ENCODE measurements at places on chromosomes 5 and 9. TPM values are rescaled to one million over a fixed set of nuclear protein-coding genes. Genes with fewer than 3 reads are reported as not detected.

The UGT3A2 gene
- total RNA-seq = not detected

The PCA3 gene
- total RNA-seq = 0.59 TPM

The PTGES gene
- total RNA-seq = 0.76 TPM

The LCN2 gene
- total RNA-seq = not detected

The PDE6A gene
- total RNA-seq = 0.47 TPM

The PCAT7 gene
- total RNA-seq = not detected

The TXNDC15 gene
- total RNA-seq = 61.2 TPM

- no peak for DNase-seq
These were observed 175.5 kb upstream of the KLF4 start for GRCh38 chr9:107665057-107665456.

DNA sequence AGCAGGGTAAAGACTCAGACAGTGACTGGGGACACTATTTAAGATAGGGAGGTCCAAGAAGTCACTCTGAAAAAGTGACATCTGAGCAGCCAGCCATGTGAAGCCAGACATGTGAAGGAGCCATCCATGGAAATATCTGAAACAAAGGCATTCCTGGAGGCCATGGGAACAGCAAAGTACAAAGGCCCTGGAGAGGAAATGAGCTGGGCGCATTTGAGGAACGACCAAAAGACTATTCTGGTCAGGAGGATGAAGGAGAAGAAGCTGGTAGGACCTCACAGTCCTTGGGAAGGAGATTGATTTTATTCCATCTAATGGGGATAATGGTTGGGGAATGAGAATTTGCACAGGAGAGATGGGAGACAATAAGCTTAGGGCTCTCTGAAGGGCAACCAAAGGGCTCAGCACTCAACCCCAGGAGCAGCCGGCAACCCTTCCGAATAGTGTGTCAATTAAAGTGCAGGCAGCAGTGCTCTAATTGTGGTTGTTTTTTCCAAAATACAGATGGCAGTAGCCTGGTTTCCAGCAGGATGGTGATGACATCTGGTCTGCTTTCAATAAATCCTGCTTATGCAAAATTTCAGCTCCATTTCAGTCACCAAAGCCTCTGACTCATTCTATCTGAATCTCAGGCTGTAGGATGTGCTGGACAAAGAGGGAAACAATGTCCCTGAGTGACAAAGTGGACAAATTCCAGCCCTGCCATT, 26.7 kb downstream of the FOXI1 start:
- DNase-seq = no peak

- no peak for DNase-seq
These were observed 136.9 kb upstream of the RFX3 start for GRCh38 chr9:3662671-3663070.

DNA sequence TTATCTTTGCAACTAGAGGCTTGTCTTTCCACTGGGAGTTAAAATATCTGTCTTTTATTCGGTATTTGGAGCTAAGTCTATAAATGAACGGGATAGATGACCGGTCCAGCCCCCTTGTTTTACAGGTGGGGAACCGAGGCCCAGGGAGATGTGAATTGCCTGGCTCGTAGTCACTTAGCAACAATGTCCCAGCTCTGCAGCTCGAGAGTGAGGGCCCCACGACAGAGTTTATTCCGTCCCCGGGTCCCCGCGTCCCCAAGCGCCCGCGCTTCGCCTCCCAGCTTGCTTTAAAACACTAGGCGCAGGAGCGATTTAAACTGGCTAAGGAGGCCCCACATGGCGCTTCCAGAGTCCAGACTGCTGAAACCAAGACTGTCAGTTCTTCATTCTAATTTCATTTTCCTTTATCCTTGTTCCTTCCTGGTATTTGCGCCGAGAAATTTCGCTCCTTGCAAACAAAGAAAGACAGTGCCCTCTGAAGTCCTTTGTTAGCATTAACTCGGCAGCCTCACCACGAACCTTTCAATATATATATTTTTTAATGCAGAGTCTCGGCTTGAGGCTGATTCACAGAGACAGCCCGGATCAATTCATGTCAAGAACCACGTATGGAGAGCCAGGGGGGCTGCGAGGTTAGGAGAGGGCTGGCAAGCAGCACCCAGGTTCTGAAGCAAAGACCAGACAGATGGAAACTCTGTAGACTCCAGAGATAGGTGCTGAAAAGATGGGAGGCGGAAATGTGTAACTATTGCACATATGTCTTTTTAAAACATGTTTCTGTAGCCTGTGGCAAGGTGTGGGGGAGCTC, 1.4 kb upstream of the ENC1 start:
- DNase-seq = peak; percentile 59

- no peak for DNase-seq
These were observed 235.2 kb downstream of the NR3C1 start for GRCh38 chr5:143168171-143168741.

- no peak for DNase-seq
These were observed 20.3 kb downstream of the QSOX2 start for GRCh38 chr9:136225366-136225747.

DNA sequence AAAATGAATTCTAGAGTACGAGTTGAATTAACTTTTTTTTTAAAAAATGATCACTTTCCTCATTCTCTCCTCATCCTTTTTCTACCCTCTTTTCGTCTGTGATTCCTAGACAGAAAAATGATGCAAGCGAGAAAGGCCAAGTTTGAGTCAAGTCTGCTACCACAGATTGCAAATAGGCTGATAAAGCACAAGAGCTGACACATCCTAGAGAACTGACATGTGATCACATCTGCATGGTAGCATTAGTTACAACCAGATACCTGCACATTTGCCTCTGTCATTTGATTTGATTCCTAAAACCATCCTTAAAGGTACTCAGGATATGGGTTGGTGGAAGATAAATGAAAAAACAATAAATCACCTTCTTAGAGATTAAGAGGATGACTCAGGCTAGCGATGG, 225.4 kb upstream of the PPP1R2B start:
- DNase-seq = no peak

GRCh38 chr5:61638476-61638875, 306.4 kb downstream of the ZSWIM6 start:
- DNase-seq = no peak

DNA sequence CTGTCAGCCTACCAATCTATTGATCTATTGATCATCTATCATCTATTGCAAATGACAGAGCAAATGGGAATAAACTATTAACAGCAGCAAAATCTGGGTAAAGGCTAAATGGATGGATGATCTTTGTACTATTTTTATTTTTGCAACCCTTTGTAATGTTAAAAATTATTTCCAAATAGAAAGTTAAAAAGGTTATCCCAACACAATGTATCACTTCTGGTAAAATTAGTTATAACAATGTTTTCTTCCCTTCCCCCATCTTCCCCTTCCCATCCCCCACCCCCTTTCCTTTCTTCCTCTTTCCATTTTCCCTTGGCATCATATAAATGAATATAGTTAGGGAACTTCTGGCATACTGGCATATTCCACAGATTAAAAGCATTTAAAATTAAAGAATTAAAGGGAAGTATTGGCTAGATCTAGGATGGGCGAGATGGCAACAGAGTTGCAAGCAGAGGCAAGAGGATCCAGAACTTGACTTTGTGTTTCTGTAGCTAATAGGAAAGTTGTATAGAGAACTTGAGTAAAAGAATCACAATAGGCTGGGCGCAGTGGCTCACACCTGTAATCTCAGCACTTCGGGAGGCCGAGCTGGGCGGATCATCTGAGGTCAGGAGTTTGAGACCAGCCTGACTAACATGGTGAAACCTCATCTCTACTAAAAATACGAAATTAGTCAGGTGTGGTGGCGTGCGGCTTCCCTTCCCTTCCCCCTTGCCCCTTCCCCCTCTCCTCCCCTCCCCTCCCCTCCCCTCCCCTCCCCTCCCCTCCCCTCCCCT, 66.6 kb upstream of the TAF11L2 start:
- no peak for DNase-seq

DNA sequence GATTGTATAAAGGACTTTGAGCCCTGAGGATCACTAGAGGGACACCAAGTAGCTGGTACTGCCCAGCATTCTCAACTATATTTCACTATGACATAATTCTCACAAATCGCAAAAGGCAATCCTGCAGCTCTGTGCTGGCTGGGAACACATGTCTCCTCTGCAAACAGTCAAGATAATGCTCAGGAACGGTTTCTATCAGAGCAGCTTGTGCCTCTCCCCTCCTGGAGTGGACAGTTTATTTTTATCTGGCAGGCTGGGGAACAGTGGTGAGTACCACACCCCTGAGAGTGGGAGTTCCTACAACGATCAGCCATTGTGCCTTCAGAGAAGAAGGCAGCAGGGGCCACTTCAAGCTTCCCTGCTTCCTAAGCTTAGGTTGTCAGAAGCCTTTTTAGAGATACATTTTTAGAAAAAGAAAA, 65.8 kb downstream of the ERAP1 start:
- no peak for DNase-seq

DNA sequence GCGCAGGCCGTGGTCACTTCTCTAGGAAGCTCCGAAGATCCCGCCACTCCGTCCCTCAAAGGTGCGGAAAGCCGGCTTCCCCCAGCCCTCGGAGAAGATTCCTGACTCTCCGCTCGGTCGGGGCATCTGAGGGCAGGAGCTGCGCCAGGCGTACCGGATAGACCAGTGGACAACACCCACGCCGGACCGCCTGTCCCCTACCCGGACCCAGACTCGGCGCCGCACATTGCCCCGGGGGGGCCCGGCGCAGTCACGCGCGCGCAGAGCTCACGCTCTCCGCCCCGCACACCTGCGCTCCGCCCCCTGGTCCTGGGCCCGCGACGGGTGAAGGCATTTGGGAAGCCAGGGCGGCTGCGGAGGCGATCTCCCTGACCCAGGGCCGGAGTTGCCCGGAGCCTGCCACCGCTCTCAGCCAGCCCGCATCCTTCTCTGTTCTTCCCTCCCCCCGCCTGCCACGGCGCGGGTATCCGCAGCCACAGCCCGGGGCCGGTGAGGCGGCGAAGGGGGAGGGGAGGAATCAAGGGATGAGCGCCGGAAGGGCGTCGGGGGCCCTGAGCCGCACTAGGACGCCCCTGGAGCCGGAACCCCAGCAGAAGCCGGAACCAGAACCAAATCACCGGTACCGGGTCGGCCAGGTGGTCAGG, 448 bp downstream of the RELL2 start:
- peak; percentile 27 for DNase-seq

DNA sequence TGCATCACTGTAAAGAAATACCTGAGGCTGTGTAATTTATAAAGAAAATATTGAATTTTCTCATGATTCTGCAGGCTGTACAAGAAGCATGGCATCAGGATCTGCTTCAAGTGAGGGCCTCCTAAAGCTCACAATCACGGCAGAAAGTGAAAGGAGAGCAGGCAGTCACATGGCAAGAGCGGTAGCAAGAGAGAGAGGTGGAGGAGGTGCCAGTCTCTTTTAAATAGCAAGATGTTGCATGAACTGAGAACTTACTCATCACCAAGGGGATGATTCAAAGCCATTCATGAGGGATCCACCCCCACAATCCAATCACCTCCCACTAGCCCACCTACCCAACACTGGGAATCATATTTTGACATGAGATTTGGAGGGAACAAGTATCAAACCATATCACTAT, 184.5 kb upstream of the PAPPA start:
- no peak for DNase-seq

GRCh38 chr9:101594796-101595195, at the start of gene PPP3R2:
TSS of gene PPP3R2 (minus strand) at chr9:101594969. CDS start at chr9:101594921, 48 bp downstream.
- DNase-seq = no peak

DNA sequence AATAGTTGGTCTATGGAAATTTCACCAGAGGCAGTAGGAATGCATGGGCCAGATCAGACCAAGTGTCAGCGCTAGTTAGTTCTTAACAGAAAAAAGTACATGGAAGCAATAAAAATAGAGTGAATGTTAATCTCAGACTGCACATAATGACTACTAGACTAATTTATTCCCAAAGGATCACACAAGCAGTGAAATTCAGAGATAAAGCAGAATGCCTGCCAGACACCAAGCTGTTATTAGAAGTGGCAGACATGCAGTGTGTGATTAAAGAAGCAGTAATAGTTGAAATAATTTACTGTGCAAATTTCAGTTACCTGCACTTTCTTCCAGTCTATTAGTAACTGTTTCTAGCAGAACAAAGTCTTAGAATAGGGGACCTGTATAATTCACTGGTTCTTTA, 1024.2 kb downstream of the CDH9 start:
- no peak for DNase-seq

DNA sequence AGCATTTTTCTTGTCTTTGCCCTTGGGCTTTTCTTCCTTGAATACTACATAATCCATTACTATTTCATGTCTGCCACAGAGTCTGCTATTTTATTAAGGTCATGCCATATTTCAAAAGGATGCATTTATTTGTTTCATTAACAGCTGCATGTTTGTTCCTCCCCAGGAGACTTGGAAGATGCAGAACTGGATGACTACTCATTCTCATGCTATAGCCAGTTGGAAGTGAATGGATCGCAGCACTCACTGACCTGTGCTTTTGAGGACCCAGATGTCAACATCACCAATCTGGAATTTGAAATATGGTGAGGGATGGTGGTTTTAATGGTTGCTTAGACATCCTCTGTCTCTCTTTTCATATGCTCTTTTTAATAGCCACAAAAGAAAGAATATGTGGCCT, 4.0 kb downstream of the IL7R start:
- no peak for DNase-seq

DNA sequence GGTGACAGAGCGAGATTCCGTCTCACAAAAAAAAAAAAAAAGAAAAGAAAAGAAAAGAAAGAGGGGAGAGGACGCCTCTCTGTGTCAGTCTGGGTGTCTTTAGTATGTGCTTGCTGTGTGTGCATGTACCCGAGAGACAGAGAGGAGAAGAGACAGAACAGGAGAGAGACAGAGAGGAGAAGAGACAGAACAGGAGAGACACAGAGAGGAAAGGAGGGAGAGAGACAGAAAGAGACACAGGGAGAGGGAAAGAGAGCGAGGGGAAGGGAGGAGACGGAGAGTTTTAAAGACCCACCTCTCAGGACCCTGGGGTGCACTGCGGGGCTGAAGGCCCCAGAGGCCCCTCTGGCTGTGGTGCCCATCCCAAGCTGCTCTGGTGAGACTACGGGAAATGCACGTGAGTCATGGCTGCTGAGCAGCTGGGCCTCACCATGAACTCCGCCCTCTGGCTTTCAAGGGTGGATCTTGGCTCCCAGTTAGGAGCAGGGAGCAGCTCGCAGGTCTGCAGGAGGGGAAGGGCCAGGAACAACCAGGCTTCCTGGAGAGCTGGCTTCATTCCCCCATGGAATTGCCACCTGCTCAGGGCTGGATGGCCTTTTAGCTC, 7.9 kb downstream of the SLC6A3 start:
- peak; percentile 46 for DNase-seq

DNA sequence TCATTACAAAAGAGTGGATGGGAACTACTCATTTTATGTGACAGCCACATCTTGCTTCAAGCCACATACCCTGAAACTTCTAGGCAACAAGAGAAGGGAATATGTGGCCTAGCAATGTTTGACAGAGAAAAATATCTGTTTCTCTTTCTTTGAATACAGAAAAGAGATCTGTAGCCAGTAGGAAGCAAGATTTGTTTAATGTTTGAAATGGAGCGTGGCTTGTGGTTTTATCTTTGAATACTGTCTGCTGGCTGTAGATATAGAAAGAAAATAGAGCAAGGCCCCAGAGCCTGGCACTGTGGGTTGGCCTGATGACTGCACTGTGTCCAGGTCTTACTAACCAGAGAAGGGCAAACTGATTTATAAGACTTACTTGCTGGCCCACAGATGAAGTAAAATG, 133.8 kb downstream of the ARHGEF28 start:
- DNase-seq = no peak
